Stimulated activated CD8-positive, alpha-beta memory T cell treated with anti-CD3 and anti-CD28 coated beads, Interleukin-2, amount 100 ng/mL, for 1 hour (primary cell): ENCODE measurements at places on chromosomes 11 and 22.

GRCh38 chr11:19311308-19312030 is 70.7 kb upstream of the E2F8 start:
- no peak for DNase-seq

GRCh38 chr11:108975026-108975425 is 310.2 kb downstream of the DDX10 start:
- DNase-seq: no peak

- DNase-seq: no peak
Observed at GRCh38 chr11:114466742-114467141, 27.5 kb downstream of the REXO2 start.

GRCh38 chr22:35528927-35529326 is 11.7 kb upstream of the RASD2 start:
- no peak for DNase-seq

DNA sequence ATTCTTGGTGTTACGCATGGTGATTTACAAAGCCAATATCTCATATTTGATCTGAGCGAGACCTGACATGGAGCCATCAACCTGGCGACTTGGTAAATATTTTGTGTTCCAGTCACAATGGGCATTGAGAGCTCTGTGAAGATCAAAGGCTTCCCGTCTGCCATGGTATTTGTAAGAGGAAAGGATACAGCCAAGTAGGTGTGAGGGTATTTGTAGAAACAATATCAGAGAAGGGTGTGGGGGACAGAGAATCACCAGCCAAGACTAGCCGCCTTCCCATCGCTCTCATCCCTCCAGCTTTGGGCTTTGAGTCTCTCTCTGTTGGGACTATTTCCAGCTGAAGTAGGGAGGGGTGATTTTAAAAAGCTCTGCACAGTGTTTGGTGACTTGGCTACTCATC is 173.4 kb upstream of the BDNF start:
- no peak for DNase-seq

- peak; percentile 47 for DNase-seq
Observed at GRCh38 chr11:33987975-33988580, 63.5 kb upstream of the CAPRIN1 start.

DNA sequence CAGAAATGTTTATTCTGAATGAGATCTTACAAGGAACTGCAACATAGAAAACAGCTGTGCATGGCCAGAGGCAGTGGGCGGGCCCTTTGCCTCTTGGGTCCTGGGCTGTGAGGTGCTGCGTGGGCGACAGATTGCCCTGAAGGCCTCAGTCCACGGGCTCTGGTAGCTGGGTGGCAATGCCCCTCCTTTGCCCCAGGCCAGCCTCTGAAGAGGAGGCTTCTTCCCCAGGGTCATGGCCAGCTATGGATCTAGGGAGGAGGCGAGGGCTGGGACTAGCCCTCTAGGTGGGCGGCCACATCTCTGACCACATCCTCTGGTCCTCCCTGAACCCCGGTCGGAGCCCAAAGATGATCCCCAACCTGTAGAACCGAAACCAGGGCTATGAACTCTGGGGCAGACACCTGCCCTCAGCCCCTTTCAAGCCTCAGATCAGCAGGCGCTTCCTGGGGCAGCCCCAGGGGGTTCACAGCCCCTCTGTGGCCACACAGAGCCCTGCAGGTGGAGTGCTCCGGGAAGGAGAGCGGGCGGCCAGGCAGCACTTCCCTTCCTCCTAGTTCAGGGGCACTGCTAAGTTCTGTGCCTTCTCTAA is 6.6 kb upstream of the CDC42BPG start:
- DNase-seq: no peak

- no peak for DNase-seq
Observed at GRCh38 chr11:2482204-2482603, 37.4 kb downstream of the KCNQ1 start.

DNA sequence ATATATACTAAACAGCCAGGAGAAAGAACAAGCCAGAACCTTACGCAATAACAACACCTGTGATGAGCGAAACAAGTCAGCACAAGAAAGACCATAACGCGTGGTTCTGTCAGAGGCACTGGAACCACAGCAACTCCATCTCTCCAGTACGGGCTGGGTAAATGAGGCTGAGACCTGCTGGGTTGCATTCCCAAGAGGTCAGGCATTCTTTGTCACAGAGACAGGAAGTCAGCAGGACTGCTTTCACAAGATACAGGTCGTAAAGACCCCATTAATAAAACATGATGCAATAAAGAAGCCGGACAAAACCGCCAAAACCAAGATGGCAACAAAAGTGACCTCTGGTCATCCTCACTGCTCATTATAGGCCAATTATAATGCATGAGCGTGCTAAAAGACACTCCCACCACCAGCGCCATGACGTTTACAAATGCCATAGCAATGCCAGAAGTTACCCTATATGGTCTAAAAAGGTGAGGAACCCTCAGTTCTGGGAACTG is 21.7 kb downstream of the TPST2 start:
- DNase-seq: no peak

DNA sequence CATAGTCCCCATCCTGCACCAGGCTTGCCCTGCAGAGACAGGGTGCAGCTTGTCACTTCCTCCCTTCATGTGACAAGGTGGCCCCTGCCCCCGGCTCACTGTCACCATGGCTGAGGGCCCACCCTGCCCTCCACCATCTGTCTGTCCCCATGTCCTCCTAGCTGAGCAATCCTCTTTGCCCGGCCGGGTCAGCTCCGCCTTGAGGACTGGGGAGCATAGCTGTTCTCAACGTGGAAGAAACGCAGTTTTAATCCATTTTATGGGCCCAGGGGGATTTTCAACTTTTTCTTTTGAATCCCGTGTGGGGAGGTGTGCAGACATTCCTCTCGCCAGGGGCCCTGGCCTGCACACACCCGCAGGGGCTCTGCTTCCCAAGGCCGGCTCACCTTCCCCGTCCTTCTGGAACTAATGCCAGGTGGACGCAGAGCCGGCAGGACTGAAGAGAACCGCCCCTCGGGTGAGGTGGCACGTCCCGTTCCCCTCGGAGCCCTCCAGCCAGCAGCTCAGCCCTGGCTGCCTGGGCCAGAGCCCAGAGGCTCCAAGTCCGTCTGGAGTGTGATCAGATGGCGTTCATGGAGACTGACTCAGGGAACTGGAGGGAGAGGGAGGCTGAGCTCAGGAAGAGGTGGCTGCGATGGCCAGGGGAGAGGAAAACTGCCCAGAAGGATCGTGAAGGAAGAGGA is 1108.7 kb downstream of the BRD1 start:
- DNase-seq: no peak

GRCh38 chr22:27480487-27480886 is 321.1 kb downstream of the MN1 start:
- DNase-seq: no peak

DNA sequence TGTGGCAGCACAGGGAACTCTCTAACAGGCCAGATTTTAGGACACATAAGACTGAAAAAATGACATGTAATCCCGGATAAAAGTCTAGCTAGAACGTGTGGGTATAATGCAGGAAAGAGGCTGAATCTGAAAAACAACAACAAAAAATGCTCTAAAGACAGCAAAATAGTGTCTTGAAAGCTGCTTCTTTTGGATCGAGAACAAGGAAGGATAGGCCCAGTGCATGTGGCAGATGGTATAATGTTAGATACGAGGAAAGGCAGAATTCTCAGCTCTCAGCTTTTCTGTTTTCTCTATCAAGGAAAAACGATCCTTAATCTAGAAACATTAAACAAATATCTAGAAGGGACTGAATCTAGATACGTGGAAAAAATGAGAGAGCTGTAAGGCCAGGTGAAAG is 33.8 kb upstream of the PARVA start:
- DNase-seq: no peak

DNA sequence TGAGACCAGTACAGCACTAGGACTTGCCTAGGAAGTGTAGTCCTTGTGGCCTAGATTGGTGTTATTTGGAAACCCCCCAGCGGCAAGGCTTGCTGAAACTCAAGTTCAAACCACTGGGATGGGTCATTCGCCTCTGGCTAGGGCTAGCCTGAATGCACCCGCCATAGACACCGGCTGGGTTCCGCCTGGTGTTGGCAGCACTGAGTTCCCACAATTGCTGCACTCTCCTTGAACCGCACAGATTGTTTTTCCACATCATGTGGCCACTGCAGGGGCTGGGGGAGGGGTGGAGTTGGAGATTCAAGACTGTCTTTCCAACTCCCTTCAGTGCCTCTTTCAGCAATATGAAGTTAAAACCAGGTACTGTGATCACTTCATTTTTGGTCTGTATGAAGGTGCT is 43.1 kb downstream of the CCDC73 start:
- DNase-seq: no peak

DNA sequence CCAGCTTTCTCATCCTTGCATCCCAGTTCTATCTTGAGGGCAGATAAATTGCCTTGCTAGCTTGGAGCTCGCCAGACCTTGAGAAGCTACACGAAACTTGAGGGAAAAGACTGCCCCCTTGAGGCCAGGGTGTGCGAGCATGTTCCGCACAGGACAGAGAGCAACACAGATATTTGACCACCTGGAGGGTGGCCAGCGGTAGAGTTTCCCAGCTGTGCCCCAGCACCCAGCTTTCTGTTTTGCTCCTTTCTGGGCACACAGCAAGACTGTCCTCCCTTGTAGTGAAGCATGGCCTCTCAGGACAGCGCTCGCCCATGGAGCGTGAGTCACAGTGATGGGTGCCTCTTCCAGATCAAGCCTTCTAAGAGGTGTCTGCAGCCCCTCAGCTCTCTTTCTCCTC is 23.5 kb downstream of the SPATA19 start:
- no peak for DNase-seq

- no peak for DNase-seq
Observed at GRCh38 chr11:213111-213510, 5.6 kb downstream of the RIC8A start.

DNA sequence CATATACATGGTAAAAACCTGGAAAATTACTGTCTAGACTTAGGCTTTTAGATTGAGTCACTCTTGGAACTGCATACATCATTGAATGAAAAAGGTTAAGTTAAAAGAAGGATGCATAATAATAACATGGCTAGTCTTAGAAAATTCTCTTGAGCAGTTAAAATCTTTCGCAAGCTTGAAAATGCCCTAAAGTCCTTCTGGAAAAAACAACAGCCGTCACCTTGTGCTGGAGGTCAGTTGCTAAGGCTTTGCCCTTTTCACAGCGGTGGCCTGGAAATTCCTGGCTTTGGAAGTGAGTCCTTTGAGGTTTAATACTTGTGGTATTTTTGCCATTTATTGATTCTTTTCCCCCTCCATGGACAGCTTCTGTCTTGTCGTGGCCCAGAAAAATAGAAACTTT is 17.4 kb upstream of the FBLN1 start:
- DNase-seq: no peak

DNA sequence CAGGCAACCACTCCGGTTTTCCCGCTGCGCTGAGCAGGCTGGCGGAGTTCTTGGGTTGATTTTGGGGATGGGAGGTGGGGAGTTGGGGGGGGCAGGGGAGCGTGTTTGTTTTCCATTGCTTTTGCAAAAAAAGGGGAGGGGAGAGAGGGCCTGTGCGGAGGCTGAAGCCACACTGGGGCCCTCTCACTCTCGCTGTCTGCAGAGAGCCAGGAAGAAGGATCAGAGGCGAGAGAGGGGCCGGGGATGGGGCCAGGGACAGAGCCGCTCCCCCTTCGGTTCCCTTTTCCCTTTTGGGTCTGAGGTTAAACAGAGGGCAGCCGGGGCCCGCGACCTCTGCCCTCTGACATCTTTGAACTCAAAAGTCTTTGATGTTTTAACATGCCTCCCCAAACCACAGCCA is 17.4 kb upstream of the H19 start:
- no peak for DNase-seq

GRCh38 chr11:45485070-45485707 is 180.2 kb downstream of the CHST1 start:
- no peak for DNase-seq

GRCh38 chr11:27563201-27563600 is 56.6 kb upstream of the LIN7C start:
- no peak for DNase-seq

DNA sequence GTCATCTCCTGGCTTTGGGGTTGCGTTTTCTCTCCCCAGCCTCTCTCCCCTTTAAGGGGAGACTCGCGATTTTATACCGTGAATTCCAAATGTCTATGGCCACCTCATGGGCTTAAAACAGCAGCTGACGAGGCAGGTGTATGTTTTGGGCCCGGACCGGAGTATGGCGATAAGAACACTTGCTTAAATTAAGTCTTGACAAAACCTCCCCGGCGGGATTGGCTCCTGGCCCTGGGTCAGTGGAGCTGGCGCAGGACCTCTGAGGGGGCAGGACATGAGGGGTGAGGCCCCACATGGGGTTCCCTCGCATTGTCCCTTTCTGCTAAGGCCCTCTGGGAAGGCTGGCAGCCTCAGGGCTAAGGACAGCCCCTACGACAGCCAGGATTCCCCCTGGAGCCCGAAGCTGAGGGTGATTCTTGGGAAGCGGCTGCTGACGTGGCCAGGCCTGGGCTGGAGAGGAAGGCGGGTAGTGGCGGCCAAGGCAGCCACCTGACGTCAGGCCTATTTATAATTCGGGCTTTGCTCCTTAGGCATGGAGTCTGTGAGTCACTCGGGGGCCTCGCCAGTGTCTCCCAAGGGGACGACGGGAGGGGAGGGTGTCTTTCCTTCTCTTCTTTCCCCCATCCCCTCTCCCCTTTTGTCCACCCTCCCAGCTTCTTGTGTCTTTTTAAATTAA is 12.7 kb downstream of the MYO18B start:
- DNase-seq: no peak

DNA sequence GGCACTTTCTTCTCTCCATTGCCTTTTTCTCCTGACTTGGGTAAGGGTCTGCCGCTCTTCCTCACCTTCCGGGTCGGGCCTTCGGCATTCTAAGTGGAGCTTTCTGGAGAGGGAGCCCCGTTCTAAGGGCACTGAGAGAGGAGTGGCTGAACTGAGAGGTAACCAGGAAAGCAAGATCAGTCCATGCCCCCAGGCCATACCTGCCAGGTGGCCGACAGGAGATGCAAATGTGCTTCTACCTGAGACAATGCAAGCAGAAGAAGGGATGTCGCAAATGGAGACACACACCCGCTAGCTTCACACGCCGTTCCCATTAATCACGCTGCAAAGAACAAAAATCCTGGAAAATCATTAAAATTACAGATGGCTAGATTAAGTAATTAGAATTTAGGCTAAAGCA is 156.4 kb upstream of the TBCEL start:
- DNase-seq: no peak

GRCh38 chr11:35163209-35163608 is 24.2 kb downstream of the CD44 start:
- no peak for DNase-seq

DNA sequence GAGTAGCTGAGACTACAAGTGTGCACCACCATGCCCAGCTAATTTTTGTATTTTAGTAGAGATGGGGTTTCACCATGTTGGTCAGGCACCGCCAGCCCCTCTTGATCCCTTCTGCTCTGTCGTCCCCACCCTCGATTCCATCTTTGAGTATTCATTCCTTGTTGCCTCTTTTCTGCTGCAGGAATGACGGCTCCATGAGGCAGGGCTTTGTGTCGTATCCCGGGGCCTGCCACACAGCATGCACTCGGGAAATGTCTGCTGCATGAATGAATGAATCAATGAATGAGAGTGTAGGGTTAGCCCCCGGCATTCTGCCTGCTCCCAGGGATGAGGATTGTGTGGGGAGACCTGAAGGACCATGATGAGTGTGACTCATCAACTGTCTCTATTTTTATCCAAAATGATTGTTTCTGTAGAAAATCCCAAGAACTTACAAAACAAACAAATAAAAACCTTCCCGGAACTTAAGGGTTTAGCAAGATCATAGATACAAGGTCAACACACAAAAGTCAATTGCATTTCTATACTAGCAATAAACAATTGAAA is 54.6 kb upstream of the SLC22A12 start:
- no peak for DNase-seq
